ENCODE measurements at places on chromosomes 1 and 21.

GRCh38 chr1:163372576-163372975 lies 50.8 kb downstream of the NUF2 start:
- no peak for DNase-seq

DNA sequence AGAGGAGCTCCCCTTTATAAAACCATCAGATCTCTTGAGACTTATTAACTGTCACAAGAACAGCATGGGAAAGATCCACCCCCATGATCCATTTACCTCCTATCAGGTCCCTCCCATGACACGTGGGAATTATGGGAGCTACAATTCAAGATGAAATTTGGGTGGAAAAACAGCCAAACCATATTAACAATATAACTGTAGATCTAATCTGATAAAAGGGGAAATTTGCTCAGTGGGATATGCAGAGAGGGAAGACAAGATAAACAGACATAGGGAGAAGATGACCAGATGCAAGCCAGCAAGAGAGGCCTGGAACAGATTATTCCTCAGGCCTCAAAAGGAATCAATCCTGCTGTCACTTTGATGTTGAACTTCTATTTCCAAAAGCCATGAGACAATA lies 841.5 kb downstream of the LRRIQ3 start:
- no peak for DNase-seq

DNA sequence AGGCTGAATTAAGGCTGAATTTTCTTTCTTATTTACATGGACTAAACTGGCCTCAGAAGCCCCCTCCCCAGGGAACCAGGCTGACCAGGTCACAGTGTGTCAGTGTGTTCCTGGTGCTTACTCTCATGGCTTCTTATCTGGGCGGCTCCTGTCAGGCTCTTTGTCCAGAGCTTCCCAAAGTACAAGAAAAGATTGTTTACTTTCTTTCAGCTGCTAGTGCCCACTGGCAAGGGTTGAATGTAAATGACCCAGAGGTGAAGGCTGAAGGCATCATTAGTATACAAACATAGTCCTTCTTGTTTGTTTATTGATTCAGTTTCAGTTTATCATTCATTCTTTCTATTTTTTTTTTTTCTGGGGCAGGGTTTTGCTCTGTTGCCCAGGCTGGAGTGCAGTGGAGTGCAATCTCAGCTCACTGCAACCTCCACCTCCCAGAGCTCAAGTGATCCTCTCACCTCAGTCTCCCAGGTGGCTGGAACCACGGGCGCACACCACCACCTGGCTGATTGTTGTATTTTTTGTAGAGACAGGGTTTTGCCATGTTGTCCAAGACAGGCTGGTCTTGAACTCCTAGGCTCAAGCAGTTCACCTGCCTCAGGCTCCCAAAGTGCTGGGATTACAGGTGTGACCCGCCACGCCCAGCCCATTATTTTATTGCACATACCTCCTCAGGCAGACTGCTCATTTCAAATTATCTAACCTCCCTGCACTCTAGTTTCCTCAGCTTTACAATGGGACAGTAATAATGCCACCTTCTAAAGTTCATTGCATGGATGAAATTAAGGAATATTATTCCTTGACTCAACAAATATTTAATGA lies 9.8 kb upstream of the KDM4A start:
- no peak for DNase-seq

DNA sequence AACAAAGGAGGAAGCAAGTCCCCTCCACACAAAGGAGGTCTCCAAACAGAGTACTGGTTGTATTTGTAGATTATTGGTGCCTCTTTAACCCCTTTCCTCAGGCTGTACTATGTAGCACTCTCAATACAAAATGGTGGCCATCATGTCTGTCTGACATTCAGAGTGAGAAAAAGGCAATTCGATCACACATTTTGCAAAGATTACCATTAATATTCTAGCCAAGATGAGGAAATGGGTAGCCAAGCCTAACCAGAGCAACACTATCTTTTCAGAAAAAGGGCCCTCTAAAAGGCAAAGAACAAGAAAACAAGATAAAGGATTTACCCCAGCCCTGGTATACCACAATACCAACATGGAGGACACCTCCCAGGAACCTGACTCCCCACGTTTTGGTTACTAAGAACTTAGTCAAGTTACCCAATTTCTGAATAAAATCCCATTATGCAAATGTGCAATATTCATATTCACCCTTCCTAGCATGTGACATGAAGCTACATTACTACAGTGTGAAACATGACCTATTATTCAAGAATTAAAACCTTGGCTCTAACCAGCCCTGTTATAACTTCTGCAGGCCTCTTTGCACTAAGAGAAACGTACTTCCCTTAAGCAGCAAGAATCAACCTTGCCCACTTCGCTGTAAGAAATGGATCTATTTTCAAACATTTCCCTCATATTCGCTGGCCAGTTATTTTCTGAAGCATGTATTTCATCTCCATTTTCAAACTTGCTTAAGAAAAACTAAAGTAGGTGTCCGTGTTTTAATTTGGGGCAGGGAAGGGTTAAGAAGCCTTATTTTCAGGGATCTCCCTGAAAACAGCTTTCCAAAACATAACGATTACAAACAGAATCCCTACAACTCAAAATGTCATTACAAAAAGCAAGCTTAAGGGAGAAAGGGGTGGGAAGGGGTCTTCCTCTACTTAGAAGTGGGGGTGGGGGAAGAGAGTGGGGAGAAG lies 2.1 kb downstream of the KDM5B start:
- no peak for DNase-seq

All from tibial artery (tissue), 4 donors.